ENCODE measurements at places on chromosomes 1 and 21.

DNA sequence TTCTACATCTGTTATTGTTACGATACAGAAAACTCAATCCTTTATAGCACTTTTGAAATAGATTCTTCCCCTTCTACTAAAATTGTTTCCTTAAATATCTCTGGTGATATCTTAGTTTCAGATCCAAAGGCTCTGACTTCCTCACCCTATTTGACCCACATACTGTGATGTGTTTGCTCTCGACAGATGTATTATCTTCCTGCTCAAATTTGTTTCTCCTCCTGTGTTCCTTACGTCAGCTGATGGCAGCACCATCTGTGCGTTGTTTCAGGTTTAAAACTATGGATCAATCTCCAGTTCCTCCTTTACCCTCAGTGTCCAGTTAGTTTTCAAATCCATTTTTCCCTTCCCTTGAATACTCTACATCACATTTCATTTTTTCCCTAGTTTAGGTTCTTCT lies 274.4 kb downstream of the RYR2 start:
- no peak for DNase-seq

- DNase-seq: no peak
These were observed 7.2 kb downstream of the VASH2 start for GRCh38 chr1:212957546-212957945.

GRCh38 chr1:39407510-39407895 lies 83.9 kb upstream of the BMP8A start:
- DNase-seq: no peak

DNA sequence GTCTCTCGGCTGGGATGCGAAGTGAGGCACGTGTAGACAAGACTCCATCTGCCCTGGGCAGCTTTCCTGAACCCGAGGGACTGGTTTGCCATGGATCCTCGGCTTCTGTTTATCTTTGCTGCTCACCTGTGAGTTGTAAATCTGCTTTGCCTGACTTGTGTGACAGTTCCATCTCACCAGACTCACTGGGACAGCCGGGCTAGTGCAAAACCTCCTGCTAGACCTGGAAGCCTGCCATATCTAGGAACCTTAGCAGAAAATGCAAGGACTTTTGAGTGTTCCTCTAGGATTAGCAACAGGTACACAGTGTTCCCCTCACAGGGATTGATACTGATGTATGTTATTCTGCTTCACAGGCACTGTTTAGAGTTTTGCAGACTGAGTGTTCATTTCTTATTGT lies 218.6 kb downstream of the URB2 start:
- no peak for DNase-seq

- DNase-seq: no peak
These were observed 61.0 kb downstream of the TOR3A start for GRCh38 chr1:179142889-179143299.

DNA sequence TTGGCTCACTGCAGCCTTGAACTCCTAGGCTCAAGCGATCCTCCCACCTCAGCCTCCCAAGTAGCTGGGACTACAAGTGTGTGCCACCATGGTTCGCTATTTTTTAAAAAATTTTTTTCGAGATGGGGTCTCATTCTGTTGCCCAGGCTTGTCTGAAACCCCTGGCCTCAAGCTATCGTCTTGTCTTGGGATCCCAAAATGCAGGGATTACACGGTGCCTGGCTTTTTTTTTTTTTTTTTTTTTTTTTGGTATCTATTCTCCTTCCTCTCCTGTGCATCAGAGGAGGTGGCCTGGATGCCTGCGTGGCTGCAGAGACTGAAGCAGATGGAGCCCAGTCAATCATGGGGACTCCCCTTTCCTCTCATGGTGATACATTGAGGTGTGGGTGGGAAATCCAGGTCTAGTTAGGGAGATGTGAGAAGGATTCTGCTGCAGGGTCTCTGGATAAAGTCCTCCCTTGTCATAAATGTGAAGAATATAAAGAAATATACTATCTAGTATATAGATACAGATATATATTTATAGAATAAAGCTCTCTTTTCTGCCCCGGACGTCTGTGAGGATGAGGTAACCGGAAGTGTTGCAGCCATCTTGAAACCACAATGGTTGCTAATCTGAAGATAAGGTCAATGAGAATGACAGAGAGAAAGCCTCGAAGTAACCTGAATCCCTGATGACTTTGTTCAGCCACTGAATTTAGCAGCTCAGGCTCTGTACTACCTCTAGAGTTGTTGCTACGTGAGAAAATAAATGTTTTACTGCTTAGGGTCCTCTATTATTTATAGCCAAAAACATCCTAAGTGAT lies 19.5 kb upstream of the RGSL1 start:
- no peak for DNase-seq

DNA sequence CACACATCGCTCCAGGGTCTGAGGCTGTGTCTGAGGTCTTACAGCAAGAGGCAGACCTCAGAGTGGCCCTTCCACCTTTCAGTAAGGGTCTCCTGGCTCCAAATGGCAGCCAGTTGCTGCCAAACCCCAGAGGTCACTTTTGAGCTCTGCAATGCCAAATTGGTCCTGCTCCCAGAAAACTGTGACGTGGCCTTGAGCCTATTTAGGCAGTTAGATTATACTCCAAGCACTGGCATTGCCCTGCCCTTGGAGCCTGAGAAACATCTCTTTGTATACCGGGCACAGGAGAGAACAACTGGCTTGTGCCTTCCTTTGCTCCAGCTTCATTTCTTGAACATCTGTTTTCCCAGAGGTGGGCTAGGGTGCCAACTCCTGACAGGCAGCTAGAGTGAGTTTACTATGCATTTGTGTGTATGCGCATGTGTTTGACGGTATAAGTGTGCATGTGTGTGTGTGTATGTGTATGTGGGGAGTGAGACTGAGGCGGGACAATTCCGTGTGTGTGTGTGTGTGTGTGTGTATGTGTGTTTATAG lies 134.5 kb downstream of the IER5 start:
- DNase-seq: peak; percentile 6

GRCh38 chr1:84504580-84505492 lies 1.4 kb upstream of the SPATA1 start:
- no peak for DNase-seq

DNA sequence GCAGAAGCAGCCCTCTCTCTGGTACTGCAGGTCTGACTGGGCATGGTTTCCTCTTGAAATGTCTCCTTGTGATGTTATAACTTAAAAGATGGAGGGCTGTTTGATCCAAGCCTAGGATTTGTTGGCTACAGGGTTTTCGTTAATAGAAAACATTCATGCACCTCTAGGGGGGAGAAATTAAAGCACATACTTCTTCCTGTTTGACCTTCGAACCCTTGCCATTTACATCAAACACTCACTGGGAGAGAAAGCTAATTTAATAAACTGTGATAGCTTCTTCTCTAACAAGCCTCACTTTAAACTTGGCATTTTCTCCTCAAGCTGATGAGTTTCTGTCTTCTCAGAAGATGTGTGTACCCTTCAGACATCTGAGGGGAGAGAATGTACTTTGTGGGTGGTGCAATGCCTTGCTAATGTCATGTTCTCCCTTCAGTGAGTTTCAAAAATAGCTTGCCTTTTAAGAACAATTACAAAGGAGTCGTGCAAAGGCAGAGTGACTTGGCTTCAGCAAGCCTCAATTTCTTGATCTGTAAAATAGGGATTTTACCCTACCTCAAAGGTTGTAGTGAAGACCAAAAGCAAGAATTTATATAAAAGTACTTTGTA lies 20.4 kb downstream of the CACHD1 start:
- no peak for DNase-seq

DNA sequence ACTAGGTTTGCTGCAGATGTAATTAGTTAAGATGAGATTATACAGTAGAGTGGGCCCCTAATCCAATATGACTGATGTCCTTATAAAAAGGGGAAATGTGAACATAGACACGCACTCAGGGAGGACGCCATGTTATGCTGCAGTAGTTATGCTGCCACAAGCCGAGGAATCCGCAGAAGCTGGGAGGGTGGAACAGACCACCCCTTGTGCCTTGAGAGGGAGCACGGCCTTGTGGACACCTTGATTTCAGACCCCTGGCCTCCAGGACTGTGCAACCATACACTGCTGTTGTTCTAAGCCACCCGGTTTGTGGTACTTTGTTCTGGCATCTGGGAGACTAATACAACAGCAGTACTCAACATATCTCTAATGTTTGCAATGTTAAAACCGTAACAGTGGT lies 57.9 kb upstream of the HIVEP3 start:
- no peak for DNase-seq

DNA sequence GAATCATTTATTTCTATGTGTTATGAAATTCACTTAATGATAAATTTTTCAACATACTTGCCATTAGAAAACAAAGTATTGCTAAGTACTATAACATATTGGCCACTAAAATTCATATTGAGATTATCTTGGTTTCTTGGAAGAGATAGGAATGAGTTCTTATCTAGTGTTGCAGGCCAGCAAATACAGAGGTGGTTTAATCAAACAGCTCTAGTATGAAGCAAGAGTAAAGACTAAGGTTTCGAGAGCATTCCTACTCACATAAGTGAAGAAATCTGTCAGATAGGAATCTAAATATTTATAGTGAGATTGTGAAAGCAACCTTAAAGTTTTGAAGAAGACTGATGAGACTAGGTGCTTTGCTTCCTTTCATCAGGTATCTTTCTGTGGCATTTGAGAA lies 37.9 kb upstream of the FOXE3 start:
- DNase-seq: no peak

- no peak for DNase-seq
These were observed 171.3 kb upstream of the C1orf87 start for GRCh38 chr1:60244906-60245305.

DNA sequence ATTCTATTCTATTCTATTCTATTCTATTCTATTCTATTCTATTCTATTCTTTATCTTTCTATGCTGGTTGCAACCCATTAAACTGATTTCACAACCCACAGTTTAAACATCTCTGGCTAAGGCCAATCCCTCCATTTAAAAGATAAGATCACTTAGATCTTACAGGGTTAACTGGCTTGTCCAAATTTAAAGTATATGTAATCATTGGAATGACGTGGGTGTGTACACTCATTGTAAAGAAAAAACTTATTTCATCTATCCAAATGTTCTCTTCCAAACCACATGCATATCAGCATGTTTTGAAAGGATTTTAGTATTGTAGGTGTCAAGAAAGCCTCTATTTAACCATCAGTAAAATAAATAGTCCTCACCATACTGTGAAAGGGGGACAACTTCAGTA lies 299.6 kb upstream of the RUNX1 start:
- no peak for DNase-seq

DNA sequence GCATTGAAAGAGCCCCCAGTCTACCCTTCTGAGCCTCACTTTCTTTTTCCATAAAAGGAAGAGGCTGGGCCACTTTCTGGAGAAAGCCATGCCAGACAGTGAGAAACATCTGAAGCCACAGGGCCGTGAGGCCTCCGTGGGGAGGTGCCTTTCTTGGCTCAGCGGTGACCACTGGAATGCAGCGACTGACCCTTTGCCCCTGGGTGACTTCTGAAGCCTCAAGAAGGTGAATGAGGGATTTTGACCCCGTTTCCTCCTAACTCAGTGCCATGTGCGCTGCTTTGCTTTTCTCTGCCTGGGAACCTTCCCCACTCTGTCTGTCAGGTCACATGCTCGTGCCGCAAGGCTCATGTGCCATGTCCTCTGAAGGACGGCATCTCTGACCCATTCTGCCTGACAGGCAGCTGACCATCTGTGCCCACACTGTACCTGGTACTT lies 44.7 kb upstream of the A3GALT2 start:
- DNase-seq: peak; percentile 49

- DNase-seq: no peak
These were observed 10.6 kb upstream of the SIM2 start for GRCh38 chr21:36688324-36688723.

- DNase-seq: no peak
These were observed 253.1 kb upstream of the ADGRL4 start for GRCh38 chr1:79259390-79260336.

- no peak for DNase-seq
These were observed 43.7 kb upstream of the PPP2R5A start for GRCh38 chr1:212241501-212241900.

GRCh38 chr1:52658795-52659194 lies 25.8 kb downstream of the SHISAL2A start:
- no peak for DNase-seq

DNA sequence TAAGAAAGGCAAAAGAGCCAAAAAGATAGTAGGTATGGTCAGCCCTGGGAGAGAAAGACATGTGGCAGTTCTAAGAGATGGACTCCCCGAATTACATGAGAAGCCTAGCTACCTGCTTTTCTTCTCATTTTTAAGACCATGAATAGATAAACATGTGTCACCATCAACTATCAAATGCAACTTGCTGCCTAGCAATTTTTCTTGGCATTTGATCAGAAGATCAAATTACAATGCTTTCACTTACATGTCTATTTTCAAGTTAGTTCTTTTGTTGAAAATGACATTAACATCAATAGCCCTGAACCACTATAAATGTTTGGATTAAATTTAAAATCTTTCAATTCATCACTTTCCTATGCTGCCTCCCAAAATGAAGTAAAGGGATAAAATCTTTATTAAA lies 212.3 kb downstream of the HHIPL2 start:
- DNase-seq: no peak

GRCh38 chr1:218409946-218410510 lies 64.9 kb downstream of the TGFB2 start:
- DNase-seq: no peak

GRCh38 chr1:18705811-18706210 lies 75.2 kb downstream of the PAX7 start:
- no peak for DNase-seq

- no peak for DNase-seq
These were observed 19.4 kb downstream of the MX1 start for GRCh38 chr21:41445465-41445862.

- DNase-seq: no peak
These were observed 121.8 kb downstream of the TBX15 start for GRCh38 chr1:118866330-118866729.

- no peak for DNase-seq
These were observed 270.5 kb downstream of the BRINP2 start for GRCh38 chr1:177441281-177441680.

- DNase-seq: no peak
These were observed 3.0 kb upstream of the RGS2 start for GRCh38 chr1:192805832-192806323.

GRCh38 chr21:26835027-26835713 lies 10.0 kb downstream of the ADAMTS1 start:
- DNase-seq: no peak

DNA sequence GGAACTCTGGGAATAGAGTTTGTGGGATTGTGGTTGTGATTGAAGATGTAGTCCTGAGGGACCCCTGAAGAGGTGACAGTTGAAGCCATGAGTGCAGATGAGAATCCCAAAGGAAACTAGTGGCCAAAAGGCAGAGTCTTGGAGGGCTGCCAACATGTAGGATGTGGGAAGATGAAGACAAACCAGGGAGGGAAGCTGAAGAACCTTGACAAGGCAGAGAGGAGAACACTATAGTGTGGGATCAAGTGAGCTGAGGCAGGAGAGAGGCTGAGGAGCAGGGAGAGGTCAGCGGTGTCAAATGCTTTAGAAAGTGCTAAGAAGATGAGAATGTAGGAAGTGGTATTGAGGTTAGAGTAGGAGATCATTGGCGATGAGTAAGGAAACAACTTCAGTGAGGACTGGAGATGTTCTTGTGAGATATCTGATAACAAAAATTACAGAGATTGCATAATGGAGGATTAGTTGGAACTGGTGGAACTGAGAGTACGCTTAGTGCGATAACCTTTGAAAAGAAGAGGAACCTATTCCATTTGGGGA lies 88.5 kb upstream of the VCAM1 start:
- no peak for DNase-seq

Measured in heart right ventricle (tissue), 16 donors.